ENCODE measurements at places on chromosomes 2 and 18. TPM values are rescaled to one million over a fixed set of nuclear protein-coding genes. Genes with fewer than 3 reads are reported as not detected.
A peak's percentile ranks its signal among the peaks of the same experiment; 100 is the strongest.

GRCh38 chr18:31667185-31667584 lies 17.2 kb downstream of the B4GALT6 start:
- no peaks in the 10 kb centered on the region for H3K27me3 ChIP-seq
- DNase-seq, result no peak
- no peak overlapping the region for H3K4me3 ChIP-seq

DNA sequence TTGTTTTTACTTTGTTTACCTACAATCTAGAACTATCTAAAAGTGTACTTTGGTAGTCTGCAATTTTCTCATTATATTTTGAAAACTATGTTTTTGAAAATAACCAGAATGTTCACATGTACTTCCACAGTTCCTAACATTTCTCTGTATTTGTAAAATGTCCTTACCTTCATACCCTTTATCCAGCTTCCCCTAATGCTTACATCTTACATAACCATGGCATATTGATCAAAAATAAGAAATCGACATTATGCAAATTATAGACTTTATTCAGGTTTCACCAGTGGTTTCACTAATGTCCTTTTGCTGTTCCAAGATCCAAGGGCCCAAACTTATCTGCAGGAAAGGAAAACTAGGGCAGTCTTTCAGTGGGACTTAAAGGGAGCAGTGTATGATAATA lies 114.1 kb downstream of the PLEKHM3 start:
- no peak for DNase-seq
- H3K4me3 ChIP-seq, result no peak overlapping the region
- no peaks in the 10 kb centered on the region for H3K4me1 ChIP-seq
- no peak overlapping the region for H3K27ac ChIP-seq

DNA sequence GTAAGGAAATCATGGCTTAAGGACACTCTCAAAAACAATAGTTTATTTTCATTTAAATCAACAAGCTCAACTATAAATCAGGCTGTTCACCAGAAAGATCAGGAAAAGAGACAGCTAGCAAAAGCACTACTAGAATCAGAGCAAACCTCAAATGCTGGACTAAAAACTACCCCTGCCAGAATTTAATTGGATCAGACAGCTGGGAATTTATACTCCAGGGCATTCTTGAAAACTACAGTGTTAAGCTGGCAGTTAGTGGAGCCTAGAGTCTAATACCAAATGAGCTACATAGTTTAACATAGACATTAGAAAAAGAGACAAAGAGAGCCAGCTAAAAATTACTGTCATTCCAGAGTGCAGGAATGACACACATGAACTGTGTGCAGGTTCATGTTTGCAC lies 1016.4 kb upstream of the CRIM1 start:
- no peaks in the 10 kb centered on the region for H3K4me1 ChIP-seq
- no peak overlapping the region for H3K4me3 ChIP-seq
- no peak overlapping the region for H3K27ac ChIP-seq
- no peaks in the 10 kb centered on the region for H3K36me3 ChIP-seq

DNA sequence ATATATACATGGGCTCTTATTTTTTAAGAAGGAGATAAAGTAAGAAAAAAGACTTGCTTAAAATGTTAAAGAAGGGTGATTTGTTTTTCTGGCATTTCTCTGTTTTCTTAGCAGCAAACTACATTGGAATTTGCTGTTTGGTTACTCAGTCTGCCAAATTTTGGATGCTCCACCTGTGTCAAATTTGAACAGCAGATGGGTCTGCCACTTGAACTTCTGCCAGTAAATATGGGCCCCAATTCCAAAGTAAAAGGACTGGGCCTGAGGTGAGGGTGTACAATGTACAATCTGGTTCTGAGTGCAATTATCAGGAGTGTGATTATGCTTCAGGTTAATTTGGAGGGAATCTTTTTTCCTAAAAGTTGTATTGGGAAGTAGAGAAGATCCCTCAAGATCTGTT lies 794.5 kb downstream of the DSC3 start:
- H3K4me3 ChIP-seq, result no peak overlapping the region
- no peaks in the 10 kb centered on the region for H3K36me3 ChIP-seq
- peaks cover 6% of the 10 kb centered on the region for H3K4me1 ChIP-seq
- H3K27me3 ChIP-seq, result no peaks in the 10 kb centered on the region

- H3K4me1 ChIP-seq, result no peaks in the 10 kb centered on the region
- H3K27ac ChIP-seq, result no peak overlapping the region
- no peaks in the 10 kb centered on the region for H3K36me3 ChIP-seq
- no peaks in the 10 kb centered on the region for H3K27me3 ChIP-seq
These were observed 775.5 kb downstream of the TRIB2 start for GRCh38 chr2:13492262-13492661.

GRCh38 chr18:2641638-2642037 lies 13.9 kb upstream of the SMCHD1 start:
- no peaks in the 10 kb centered on the region for H3K36me3 ChIP-seq
- peak overlapping the region; percentile 51 for H3K27ac ChIP-seq
- no peak for DNase-seq
- H3K4me1 ChIP-seq, result peaks cover 12% of the 10 kb centered on the region

DNA sequence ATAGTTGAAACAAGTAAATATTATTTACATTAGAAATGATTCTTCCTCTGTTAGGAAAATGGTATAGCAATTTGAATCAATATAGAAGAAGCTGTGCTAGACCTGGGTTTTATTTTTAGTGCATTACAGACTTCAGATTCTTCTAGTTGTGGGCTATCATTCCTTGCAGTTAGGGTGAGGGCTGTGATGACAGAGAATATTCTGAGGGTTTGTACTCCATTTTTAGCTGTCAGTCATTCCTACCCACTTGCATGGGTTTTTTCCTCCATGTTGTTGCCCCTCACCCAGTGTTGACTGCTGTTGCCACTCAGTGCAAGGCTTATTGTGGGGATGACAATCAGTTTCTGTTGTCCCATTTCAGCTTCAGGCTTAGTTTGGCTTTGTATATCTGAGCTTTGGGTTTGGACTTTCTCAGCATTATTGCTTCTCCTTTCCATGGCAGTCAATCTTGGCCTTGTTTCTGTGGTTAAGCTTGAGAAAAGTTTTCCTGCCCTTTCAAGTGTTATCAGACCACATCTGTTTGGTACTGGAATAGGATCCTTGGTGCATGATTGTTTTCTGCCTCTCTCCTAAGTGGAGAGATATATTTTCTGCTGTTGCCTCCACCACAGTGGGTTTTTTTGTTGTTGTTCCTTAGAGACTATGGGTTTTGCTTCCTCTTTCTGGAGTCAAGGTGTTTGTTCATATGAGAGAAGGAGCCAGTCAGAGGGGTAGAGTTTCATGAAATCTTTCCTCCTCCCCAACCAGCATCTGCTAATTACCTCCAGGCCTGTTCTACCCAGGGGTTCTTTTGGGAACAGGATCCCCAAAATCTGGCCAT lies 312.7 kb upstream of the CWC22 start:
- no peaks in the 10 kb centered on the region for H3K36me3 ChIP-seq
- no peaks in the 10 kb centered on the region for H3K27me3 ChIP-seq
- H3K27ac ChIP-seq, result no peak overlapping the region
- H3K4me1 ChIP-seq, result no peaks in the 10 kb centered on the region
- DNase-seq, result no peak

Gene C2orf72
- 0.25 TPM for total RNA-seq

Gene IAH1
- 40.0 TPM for total RNA-seq

Gene TMEM87B
- 18.9 TPM for total RNA-seq

Data from vagina (tissue), 2 donors.